ENCODE measurements at places on chromosomes 6 and 20. TPM values are rescaled to one million over a fixed set of nuclear protein-coding genes. Genes with fewer than 3 reads are reported as not detected.

Gene PPIL6
- polyA plus RNA-seq, result 18.5 TPM

Gene HLA-DPB1
- polyA plus RNA-seq, result 24.7 TPM

Gene TBXT
- not detected for polyA plus RNA-seq

Gene PCSK2
- 0.81 TPM for polyA plus RNA-seq

Gene UNC5CL
- polyA plus RNA-seq, result 4.5 TPM

Gene APOM
- polyA plus RNA-seq, result 106 TPM

Gene FOXF2
- 0.21 TPM for polyA plus RNA-seq

Gene TFAP2C
- polyA plus RNA-seq, result 0.72 TPM

Gene PTCHD4
- 1.5 TPM for polyA plus RNA-seq

Gene CTSZ
- 76.9 TPM for polyA plus RNA-seq

Gene ATXN1
- polyA plus RNA-seq, result 17.2 TPM

Gene BMP7
- polyA plus RNA-seq, result 99.0 TPM

Gene FAM50B
- polyA plus RNA-seq, result 16.2 TPM

Gene CPNE5
- 14.3 TPM for polyA plus RNA-seq

Gene KDM1B
- polyA plus RNA-seq, result 19.4 TPM

Gene TPX2
- polyA plus RNA-seq, result 46.9 TPM

Gene PACSIN1
- polyA plus RNA-seq, result 1.2 TPM

All from left renal cortex interstitium (tissue), 4 donors.